ENCODE measurements at places on chromosomes 7 and 10.

DNA sequence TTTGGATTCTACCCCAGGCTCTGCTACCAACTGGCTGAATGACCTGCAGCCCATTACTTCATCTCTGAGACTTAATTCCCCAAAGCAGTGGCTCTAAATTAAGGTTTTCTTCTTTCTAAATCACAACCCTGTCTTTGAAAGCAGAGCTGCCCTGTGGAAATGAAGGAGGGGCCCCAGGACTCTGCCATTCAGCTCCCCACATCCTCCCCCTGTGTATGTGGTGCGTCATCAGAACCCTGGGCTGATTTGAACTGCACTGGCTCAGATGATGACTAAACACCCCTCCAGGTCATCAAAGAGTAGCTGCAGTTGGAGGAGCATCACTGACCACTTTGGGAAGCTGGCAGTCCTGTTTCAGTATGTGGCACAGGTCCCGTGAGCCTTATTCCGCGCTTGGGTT lies 46.6 kb downstream of the BPGM start:
- peak; percentile 14 for DNase-seq

DNA sequence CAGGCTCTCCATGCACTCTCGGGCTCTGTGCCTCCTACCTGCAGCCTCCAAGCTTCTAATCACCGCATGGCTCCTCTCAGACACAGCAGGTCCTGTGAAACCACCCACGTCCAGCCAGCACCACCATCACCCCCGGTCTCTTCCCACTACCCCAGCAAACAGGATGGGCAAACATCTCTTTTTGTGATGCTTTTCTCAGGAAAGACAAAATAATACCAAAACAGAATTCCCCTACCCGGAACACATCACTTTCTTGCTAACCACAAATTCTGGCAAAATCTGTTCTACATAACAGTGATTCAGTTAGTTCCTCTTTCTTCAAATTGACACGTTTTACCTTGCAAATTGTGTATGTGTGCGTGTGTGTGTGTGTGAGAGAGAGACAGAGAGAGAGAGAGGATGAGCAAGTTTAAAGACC lies 6.5 kb downstream of the SNX8 start:
- no peak for DNase-seq

GRCh38 chr10:22704942-22705341 lies 9.4 kb downstream of the PIP4K2A start:
- no peak for DNase-seq

GRCh38 chr7:77467408-77467807 lies 51.3 kb upstream of the GSAP start:
- no peak for DNase-seq

GRCh38 chr10:70426823-70427222 lies 14.7 kb downstream of the NODAL start:
- no peak for DNase-seq

GRCh38 chr10:78935697-78936407 lies 132.9 kb upstream of the ZMIZ1 start:
- no peak for DNase-seq

DNA sequence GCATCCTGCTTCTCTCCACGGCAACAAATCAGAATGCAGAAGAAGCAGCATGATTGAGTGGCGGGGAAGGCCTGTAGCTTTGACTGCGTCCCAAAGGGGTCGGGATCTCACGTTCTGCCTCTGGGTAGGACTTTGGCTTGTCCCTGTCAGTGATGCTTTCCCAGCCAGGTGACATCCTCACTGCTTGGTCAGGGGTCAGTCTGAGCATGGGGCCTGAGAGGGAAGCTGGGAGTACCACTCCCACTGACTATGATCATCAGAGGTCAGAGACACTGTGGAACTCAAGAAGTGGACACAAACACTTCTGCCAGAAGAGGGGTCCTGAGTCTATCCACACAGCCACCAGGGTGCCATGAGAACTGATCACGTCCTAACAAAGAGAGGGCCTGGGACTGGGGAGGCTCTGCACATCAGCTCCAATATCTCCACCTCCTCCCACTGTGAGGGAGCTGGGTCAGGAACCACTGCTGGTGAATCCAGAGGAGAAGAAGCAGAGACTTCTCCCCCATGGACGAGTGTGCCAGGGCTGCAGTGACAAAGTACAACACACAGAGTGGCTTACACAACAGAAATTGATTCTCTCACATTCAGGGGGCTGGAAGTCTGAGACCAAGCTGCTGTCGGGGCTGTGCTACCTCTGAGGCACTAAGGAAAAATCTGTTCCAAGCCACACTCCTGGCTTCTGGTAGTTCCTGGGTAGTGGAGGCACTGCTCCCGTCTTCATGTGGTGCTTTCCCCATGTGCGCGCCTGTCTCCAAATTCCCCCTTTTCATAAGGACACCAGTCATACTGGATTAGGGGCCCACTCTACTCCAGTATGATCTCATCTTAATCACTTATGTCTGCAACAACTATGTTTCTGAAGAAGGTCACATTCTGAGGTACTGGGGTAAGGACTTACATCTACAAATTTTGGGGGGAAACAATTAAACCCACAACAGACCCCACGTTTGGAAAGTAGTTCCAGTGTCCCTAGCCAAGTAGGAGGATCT lies 131.1 kb downstream of the CYP26A1 start:
- no peak for DNase-seq

GRCh38 chr7:1737956-1738355 lies 67.9 kb downstream of the ELFN1 start:
- no peak for DNase-seq

- no peak for DNase-seq
Observed at GRCh38 chr10:117399341-117400196, 24.3 kb upstream of the PDZD8 start.

GRCh38 chr10:3331187-3331586 lies 158.6 kb upstream of the PITRM1 start:
- DNase-seq = no peak

DNA sequence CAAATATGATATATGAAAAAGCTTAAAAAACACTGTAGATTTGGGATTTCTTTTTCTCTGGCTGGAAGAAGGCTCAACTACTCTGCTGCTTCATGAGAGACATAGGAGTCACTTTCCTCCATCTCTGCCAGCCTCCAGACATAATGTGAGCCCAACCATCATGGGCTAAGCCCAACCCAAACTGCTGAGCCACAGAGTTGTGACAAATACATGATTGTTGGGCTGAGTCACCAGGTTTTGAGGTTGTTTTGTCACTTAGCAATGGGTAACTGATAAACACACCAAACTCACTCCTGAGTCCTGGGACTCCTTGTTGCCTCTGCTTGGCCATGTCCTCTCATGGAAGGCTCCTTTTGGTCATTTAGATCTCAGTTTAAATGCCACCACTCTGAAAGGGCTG lies 381.8 kb upstream of the FZD8 start:
- no peak for DNase-seq

- DNase-seq = no peak
Observed at GRCh38 chr10:13990946-13991345, 339.8 kb downstream of the FRMD4A start.

GRCh38 chr10:16822027-16822426 lies 4.8 kb upstream of the RSU1 start:
- DNase-seq = no peak

GRCh38 chr10:17147884-17148489 lies 18.4 kb upstream of the CUBN start:
- no peak for DNase-seq

DNA sequence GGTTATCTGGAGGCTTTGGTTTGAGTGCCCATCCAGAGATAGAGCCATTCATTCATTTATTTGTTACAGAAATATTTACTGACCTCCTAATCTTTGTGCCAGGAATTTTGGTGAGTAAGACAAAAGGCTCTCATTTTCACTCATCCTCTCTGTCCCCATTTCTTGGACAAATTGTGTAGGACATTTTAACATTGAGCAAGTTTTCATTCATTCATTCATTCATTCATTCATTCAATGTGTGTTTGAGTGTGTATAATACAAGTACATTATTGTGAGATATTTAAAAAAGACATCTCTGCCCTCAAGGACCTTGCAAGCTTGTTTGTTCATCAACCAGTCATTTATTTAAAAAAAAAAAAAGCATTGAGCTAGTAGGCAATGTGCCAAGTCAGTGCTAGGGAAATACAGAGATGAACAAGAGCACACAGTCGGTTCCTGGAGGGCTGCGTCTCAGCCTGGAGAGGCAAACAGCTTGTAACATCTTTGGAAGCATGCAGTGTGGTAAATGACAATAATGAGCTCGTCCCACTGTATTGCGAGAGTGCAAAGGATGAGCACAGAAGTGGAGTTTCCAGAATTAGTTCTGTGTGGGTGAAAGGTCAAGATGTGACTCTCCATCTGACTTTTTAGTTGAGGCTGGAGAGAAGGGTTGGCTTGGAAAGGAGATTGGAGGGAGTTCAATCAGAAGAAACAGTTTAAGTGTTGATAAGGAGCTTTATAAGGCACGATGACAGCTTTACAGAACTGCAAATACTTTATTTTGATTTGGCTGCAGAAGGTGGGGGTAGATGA lies 50.5 kb upstream of the HBP1 start:
- DNase-seq = no peak

DNA sequence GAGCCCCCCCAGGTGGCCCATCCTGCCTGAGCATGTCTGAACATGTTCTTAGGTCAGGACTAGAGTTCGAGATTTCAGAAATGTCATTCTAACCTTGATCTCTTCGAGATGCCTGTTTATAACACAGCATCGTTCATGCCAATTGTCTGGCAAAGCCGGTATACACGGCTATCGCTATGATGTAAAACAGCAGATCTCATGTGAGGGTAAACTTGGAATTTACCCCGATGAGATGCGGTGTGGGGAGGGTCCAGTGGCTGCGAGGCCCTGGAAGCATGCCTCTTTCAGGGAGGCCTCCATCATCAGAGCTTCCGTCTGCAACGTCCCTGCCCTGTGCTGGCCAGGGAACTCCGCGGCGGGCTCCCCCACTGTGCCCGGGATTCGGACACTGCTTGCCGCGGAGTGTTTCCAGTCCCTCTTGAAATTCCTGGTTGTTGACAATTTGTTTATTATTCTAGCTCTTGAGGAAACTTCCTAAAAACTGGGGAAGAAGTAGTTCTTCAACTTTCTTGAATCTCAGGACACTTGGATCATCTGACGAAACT lies 168.6 kb upstream of the RHEB start:
- DNase-seq = no peak

GRCh38 chr7:2032030-2032875 lies 200.5 kb downstream of the MAD1L1 start:
- no peak for DNase-seq

DNA sequence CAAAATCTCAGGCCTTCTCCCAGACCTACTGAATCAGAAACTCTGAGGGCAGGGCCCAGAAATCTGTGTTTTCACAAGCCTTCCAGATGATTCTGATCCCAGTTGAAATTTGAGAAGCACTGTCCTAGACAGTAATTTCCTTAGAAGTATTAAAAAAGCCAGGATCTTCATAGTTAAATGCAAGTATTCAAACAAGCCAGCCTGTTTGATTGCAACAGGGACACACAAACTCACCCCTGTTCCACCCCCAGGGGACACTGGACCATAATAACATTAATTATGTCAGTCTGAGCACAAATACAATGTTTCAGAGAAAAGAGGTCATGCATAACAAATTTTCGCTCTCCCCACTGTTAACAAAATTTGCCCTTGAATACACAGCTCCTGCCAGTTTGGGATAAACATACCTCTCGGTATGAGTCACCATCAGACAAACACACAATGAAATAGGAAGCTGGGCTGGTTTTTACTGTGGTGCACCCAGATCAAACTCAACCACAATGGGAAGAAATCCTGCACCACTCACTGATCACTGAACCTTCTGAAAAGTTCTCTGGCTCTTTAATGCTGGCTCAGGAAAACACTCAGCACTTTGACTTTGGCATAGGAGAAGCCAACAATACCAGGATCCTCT lies 34.3 kb downstream of the ABLIM1 start:
- no peak for DNase-seq

DNA sequence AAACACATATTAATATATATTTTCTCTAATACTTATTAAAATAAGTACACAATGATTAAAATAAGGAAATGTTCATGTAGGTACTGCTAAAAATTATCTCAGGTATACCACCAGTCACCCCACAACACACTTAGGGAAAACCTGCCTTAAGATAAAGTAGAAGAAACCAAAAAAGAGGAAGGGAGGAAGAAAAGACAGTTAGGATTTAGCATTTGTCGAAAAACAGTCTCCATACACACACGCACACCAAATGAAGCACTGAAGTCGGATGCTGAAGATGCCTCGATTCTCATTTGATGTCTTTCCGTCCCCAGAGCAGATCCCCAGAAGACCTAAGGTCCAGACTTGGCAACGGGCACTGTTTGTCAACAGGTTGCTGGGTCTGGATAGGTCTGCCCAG lies 30.0 kb upstream of the ARID5B start:
- DNase-seq = no peak

- DNase-seq = no peak
Observed at GRCh38 chr10:77841711-77842375, 84.7 kb downstream of the DLG5 start.

- no peak for DNase-seq
Observed at GRCh38 chr7:14179781-14180180, 190.3 kb upstream of the ETV1 start.

Measured in activated CD4-positive, alpha-beta T cell treated with anti-CD3 and anti-CD28 coated beads, Interleukin-2, amount 10 ng/mL, durations not matched to agents 7 days and 5 days (primary cell).